Stimulated activated CD4-positive, alpha-beta T cell treated with anti-CD3 and anti-CD28 coated beads, Interleukin-1b, Interleukin-23, amount 100 ng/mL, for 1 hour (primary cell): ENCODE measurements at places on chromosomes 2 and 18.

- no peak for DNase-seq
These were observed 22.3 kb downstream of the CD8A start for GRCh38 chr2:86768189-86768949.

DNA sequence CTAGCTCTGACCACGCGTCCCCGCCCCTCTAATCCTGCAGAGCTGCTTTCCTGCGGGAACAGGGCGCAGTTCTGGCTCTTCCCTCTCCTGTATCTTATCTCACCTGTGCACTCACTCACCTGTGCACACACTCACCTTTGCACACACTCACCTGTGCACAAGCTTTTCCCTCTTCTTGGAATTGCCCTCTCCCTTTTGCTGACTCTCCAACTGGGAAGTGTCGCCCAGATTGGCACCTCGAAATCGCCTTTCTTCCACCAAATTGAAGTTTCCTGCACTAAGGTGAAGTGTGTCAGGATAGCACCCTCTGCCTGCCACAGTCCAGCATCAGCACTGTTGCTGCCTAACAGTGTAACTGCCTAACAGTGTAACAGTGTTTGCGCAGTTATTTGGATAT is 566 bp upstream of the CMPK2 start:
- DNase-seq, result no peak

GRCh38 chr2:168524005-168524404 is 67.9 kb downstream of the CERS6 start:
- DNase-seq, result no peak

GRCh38 chr18:59763541-59764136 is 66.4 kb upstream of the CCBE1 start:
- no peak for DNase-seq

- peak; percentile 27 for DNase-seq
These were observed 7.0 kb downstream of the SPEG start for GRCh38 chr2:219441451-219442255.

DNA sequence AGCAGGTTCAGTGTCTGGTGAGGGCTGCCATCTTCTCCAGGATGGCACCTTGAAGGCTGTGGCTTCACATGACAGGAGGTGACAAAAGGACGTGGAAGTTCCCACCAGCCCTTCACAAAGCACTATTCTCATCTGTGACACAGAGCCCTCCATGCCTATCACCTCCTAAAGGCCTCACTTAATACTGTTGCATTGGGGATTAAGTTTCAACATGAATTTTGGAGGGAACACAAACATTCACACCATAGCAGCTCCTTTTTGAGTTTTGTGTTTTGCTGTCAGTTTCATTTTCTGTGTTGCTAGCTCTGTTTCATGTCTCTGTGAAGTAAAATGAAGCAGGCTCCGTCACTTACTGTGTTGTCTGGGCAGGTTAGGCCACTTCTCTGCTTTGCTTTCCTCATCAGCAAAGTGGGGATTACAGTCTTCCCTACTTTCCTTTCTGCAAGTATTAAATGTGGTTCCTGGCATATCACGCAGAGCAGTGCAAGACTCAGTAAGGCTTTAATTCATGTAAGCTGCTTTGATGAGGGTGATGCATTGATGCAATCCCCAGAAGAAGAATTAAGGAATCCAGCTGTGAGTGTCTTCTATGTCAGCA is 31.6 kb downstream of the LIMS1 start:
- no peak for DNase-seq

DNA sequence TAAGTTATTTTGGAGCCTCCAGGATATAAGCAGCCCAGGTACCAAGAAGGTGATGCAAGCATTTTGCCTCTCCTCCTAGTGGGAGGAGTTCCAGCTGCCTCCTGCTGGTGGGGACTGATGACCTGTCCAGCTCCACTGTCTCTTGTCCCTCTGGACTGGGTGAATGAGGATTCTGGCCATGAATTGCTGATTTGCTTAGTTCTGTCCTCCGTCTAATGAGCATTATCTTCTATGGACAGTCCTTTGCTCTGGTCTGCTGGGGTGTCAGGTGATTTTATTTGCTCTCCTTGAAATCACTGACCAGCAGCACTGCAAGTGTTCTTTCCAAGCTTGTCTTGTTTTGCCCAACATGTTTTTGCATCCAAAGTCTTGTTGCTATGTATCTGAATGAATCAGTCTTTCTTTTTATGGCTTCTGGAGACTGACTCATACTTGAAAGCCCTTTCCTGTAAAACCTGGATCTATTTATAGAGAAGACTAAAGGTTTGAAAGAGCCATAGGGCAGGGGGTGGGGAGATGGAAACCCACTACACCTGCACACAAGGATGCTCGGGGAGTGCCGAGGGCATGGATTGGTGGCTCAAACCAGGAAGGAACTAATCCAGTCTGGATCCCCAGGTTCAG is 40.5 kb upstream of the EFHD1 start:
- DNase-seq, result no peak

DNA sequence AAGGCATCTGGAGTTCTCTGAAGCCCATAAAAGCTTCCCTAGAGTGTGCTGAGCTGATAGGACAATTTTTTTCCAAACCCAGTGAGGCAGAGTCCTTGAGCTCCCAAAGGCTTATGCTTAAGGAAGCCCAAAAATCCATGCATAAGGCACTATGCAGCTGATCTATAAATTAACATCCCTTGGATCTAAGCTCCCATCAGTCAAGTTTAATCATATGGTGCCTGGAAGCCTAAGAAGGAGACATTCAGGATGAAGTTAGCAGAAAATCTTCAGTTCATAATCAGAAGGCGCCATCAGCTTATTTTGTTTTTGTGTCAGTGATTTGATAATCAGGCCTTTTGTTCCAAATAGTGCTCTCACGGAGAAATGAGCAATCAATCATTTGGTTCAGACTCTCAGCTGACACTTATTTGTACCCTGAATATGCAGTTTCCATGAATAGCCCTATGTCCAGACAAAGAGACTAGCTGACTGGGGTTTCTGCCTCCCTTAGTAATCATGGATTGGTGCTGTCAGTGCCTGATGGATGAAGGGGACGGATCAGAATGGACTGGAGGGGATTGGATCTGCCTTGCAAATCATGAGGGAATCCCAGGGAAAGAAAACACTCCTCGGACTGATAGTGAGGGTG is 464.8 kb upstream of the RGPD4 start:
- DNase-seq, result no peak

- no peak for DNase-seq
These were observed 168.1 kb downstream of the TRIB2 start for GRCh38 chr2:12884713-12885282.

DNA sequence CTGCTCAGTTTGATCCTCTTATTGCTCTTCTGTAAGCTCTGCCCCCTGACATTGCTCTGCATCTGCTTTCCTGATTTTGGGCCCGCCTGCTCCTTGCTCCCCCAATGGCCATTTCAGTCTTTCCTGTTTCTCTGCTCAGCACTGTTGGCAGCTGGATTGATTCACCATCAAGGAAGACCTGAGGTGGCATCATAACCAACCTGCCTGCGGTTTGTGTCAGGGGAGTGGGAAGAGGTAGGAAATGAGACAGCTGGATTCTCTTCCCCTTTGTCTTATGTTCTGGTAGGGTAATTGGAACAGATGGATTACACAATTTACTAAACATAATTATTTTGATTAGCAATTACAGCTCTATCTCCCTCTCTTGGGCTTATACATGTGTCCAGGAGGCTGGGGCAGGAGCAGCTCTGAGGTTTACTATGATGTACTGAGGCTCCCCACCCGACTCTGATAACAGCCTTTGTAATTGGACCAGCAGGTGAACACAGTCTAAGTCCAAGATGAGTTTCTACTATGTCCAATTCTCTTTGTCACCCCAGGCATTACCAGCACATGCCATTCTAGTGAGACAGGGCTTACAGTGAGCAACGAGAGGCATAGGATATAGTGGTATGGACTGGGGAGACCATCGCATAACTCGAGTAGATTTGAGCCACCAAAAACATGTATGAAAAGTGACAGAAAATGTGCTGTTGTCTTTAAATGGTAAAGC is 151.8 kb upstream of the MMADHC start:
- DNase-seq, result no peak

- no peak for DNase-seq
These were observed 116.9 kb downstream of the LYPD6B start for GRCh38 chr2:149155196-149155969.

- no peak for DNase-seq
These were observed 59.9 kb downstream of the TNP1 start for GRCh38 chr2:216799873-216800431.

DNA sequence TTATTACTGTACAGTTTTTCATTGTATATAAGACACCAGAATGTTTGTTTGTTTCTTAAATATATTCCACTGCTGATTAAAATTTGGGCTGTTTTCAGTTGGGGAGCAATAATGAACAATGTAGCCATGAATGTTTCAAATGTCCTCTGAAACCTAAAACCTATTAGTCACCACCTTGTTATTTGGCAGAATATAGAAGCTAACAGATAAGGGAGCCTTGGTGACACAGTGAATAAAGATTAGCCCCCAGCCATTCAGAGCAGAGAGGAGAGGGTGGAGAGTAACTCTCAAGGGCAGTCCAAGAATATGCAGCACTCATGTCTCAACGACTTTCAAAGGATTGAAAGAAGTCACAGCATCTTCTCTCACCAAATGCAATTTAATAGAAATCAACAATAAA is 43.1 kb upstream of the ATP8B1 start:
- no peak for DNase-seq

DNA sequence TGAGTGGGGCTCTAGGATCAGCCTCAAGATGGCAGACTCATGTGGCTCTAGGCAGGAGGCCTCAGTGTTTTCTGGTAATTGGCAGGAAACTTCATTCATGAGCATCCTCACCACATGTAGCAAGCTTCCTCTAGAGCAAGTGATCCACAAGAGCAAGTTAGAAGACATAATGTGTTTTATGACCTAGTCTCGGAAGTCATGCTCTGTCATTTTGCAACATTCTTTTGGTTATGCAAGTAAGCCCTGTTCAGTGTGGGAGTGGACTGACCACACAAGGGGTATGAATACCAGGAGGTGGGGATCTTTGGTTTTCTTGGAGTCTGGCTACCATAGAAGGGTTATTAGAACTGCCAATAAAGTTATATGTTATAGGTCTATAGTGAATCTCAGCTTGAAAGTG is 66.8 kb upstream of the STK39 start:
- no peak for DNase-seq

DNA sequence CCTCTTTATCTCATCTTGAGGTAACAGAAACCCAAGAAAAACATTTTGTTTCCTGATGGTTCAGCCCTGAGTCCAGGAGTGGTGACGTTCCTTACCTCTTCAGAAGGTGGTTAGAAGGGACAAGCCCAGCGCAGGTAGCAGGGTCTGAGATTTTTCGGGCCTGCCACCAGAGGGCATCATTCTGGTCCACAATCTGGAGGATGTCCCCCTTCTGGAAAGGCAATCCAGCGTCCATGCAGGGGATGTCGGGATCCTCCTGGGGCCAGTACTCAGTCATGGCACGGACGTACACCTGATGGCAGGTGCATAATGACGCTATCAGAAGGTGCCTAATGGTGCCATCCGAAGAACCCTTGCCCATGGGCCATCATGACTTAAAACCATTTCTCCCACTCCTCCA is 17.7 kb downstream of the MPP4 start:
- DNase-seq, result no peak

GRCh38 chr2:18290386-18290785 is 270.1 kb downstream of the RDH14 start:
- DNase-seq, result no peak

DNA sequence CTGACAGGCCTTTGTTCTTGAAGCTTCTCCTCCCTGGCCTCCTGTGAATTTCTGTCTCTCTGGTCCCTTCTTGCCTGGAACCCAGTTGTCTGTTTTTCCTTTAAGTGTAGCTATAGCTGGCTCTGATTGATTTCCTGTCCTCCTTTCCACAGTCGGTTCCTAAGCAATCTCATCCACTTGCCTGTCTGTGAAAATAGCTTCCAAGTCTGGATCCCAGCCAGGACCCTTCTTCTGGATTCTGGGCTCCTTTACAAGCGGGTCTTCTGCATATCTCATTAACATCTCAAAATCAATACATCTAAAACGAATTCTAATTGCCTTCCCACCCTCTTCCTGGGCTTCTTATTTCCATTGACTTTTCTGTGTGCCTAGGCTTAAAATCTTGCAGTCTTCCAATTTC is 124.9 kb downstream of the DAW1 start:
- no peak for DNase-seq

- no peak for DNase-seq
These were observed 4.5 kb downstream of the FABP1 start for GRCh38 chr2:88123164-88123974.

DNA sequence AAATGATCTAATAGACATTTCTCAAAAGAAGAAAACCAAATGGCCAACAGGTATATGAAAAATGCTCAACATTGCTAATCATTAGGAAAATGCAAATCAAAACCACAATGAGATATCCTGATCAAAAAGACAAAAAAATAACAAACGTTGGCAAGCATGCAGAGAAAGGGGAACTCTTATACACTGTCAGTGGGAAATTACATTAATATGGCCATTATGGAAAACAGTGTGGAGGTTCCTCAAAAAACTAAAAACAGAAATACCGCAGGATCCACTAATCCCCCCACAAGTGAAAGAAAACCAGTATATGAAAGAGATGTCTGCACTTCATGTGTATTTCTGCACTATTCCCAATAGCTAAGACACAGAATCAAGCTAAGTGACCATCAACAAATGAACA is 57.7 kb upstream of the CTIF start:
- no peak for DNase-seq

- no peak for DNase-seq
These were observed 657.6 kb upstream of the SYT4 start for GRCh38 chr18:43934781-43935471.

DNA sequence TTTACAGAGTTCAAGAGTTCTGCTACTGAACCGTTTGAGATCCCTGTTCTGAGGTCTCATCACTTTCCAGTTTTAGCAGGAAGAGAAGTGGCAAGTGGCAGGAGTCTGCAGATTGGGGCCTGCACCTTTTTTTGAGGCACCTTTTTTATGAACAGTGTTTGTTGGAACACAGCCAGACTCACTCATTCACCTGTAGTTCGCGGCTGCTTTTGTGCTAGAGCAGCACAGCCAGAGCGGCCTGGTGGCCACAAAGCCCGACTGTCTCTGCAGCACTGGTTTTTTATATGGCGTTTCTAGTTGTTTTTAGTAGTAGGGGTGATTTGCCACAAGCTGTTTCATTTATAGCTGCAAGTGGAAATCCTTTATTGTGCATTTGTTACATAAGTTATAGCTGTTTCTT is 8.6 kb downstream of the ACP1 start:
- DNase-seq, result no peak

GRCh38 chr2:129717560-129718130 is 261.8 kb upstream of the RAB6C start:
- no peak for DNase-seq
